ENCODE measurements at places on chromosomes 12 and 14. TPM values are rescaled to one million over a fixed set of nuclear protein-coding genes. Genes with fewer than 3 reads are reported as not detected.

NPAS3 gene
- total RNA-seq, result not detected

KRT2 gene
- total RNA-seq, result not detected

IGF1 gene
- total RNA-seq, result not detected

PLEKHG7 gene
- not detected for total RNA-seq

DCP1B gene
- 8.7 TPM for total RNA-seq

PPP1R12A gene
- 31.3 TPM for total RNA-seq

EMP1 gene
- total RNA-seq, result 196 TPM

SMIM41 gene
- not detected for total RNA-seq

NPFF gene
- total RNA-seq, result not detected

CLEC4D gene
- not detected for total RNA-seq

APEX1 gene
- 263 TPM for total RNA-seq

ASPG gene
- 0.03 TPM for total RNA-seq

KCNC2 gene
- not detected for total RNA-seq

SYT1 gene
- 5.6 TPM for total RNA-seq

CCDC198 gene
- 1.8 TPM for total RNA-seq

TMPRSS12 gene
- not detected for total RNA-seq

CFAP251 gene
- total RNA-seq, result 1.3 TPM

STAC3 gene
- 0.54 TPM for total RNA-seq

Data from A549 treated with dexamethasone at 1 μM for 4 hours (cell line).